ENCODE measurements at places on chromosomes 5 and 9. TPM values are rescaled to one million over a fixed set of nuclear protein-coding genes. Genes with fewer than 3 reads are reported as not detected.
A peak's percentile ranks its signal among the peaks of the same experiment; 100 is the strongest.

- DNase-seq: no peak
These were observed 710.2 kb upstream of the ACO1 start for GRCh38 chr9:31674264-31674663.

GRCh38 chr9:96031366-96031824 lies 155.9 kb downstream of the ERCC6L2 start:
- DNase-seq: peak; percentile 84

DNA sequence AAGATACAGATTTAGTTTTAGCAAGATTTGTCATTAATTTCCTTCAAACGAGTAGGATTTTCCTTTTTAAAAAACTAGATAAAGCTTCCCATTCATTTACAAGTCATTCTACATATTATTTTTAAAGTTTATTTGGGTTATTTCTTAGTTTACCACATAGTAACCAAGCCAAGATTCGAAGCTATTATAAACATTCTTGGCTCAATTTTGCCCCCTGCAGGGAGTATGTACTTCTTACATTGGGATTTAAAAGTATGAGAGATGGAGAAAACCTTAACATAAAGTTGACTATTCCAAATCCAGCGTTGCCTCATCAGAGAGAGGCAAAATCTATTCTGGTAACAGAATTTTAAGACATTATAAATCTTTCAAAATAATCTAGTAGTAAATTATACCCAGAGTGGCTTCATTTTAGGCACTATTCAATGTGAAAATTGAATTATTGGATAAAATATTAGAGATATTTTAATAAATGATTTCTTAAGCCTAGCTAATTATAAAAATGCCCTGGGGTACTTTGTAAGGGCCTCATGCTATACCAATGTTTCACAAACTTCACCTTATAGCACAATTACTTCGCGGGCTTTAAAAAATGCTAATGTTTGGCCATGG lies 39.1 kb downstream of the FBN2 start:
- DNase-seq: no peak

DNA sequence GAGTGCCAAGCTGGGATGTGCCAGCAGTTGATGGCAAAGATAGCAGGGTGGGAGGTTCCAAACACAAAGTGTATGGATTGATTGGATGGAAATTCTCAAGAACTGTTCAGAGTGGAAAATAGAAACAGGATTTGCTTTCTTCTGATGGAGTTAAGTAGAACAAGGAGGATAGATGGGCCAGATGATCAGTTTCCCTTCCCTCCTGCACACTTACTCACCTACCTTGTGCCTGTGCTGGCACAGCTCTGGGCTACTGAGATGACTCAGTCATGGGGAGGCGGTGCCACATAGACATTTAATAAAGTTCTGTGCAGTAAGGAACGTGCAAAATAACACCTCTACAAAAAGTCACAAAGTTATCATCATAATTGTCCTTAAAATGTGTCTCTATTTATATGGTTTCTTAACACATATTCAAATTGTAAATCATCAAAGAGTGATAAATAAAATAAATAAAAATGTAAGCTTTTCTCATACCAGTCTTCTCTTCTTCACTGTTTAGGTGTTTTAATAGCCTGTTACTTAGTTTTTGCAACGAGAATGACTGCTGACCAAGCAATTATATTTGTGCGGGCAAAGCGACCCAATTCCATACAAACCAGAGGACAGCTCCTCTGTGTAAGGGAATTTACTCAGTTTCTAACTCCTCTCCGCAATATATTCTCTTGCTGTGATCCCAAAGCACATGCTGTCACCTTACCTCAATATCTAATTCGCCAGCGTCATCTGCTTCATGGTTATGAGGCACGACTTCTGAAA lies 12.7 kb downstream of the PTPDC1 start:
- peak; percentile 49 for DNase-seq

DNA sequence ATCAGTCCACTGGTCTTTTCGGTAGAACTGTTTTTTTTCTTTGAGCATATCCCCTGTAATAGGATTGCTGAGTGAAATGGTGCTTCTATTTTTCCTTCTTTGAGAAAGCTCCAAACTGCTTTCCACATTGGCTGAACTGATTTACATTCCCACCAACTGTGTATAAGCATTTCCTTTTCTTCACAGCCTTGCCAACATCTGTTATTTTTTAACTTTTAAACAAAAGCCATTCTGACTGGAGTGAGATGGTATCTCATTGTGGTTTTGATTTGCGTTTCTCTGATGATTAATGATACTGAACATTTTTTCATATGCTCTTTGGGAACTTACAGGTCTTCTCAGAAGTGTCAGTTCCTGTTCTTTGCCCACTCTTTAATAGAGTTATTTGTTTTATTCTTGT lies 764.7 kb downstream of the MTRR start:
- no peak for DNase-seq

DNA sequence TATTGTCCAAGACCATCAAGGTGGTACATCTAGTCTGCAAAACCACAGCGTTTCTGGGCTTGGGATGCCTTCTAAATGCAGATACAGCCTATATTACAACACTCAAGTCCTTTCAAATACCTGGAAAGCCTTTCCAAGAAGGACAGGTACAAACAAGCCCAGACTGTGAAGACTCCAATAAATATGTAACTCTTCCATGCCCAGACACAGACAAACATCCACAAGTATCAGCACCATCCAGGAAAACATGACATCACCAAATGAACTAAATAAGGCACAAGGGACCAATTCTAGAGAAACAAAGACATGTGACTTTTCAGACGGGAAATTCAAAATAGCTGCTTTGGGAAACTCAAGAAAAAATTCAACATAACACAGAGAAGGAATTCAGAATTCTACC lies 152.7 kb upstream of the POC5 start:
- no peak for DNase-seq

DNA sequence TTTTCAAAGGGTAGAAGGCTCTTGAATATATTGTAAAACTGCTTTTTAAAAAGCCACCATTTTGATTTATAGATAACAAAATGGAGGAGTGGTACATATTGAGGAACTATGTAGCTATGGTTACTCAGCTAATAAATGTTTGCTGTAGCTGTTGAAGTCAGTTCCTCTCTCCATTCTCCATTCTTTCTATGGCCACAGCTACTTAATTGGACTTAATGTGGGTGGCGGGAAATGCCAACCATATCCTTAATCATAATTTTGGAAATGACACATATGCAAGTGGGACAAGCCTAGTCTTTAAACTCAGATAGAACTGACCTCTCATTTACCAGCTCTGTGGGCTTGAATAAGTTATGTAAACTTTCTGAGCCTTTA lies 10.6 kb downstream of the CDKN2A start:
- DNase-seq: no peak

THBS4 gene
- total RNA-seq: 0.10 TPM

GRCh38 chr5:142726188-142726731 lies 40.4 kb upstream of the FGF1 start:
- DNase-seq: no peak

GRCh38 chr9:91378695-91379127 lies 17.0 kb upstream of the AUH start:
- DNase-seq: no peak

- DNase-seq: no peak
These were observed 50.5 kb upstream of the BARHL1 start for GRCh38 chr9:132531710-132532570.

DNA sequence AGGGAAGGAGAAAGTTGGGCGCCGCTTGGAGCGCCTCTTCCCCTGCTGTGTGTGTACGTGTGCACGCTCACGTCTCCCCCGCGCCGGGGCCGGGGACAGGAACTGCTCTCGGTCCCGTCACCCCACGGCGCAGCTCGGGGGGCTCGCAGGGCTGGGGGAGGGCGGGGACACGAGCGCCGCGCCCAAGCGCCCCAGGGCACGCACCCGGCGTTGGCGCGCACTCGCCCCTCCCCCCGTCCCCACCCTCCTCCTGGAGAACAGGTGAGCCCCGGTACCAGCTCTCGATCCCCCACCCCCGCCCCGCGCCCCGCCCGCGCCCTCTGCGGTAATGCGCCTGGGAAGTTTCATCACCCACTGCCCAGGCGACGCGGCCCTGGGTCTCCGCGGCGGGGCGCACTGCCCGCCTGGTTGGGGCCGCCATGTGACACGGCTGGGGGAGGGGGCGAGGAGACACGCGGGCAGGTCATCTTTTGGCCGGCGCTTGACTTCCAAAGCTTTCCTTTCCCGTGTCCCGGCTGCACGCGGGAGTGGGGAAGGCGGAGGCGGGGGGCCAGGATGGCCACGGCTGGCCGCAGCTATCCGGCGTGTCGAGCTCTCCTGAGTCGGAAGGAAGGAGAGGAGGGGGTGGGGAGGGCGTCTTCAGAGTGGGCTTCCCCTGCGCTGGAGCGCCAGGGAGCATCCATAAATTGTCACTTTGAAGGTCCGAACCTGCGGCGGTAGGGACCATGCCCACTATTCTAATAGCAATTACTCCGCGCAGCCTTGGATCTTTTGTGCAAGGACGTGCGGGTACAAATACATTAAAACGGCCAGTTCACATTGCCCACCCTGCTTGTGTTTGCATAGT lies 1.5 kb upstream of the STC2 start:
- peak; percentile 61 for DNase-seq

- DNase-seq: no peak
These were observed 2.8 kb upstream of the TOR1A start for GRCh38 chr9:129826759-129827158.

- no peak for DNase-seq
These were observed 27.8 kb upstream of the ALDOB start for GRCh38 chr9:101463397-101463796.

DNA sequence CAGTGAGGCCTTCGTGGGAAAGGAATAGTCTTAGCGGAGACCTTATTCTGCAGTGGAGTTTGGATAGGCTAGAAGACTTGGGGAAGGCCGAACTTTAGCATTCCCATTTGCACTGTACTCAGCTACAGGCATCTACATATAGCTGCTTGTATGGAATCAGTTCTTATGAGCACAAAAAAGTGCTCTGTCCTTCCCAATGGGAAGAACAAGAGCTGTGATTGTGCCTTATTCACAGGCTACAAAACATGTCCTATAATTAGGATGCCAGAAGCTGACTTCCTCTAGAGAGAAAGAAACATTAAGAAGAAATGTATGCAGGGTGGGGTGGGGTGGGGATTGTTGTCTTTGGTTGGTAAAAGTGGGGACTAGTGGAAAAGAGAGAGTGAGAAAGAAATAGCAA lies 154.7 kb downstream of the ATP10B start:
- DNase-seq: no peak

- no peak for DNase-seq
These were observed 83.0 kb downstream of the ISL1 start for GRCh38 chr5:51466214-51466613.

- no peak for DNase-seq
These were observed 194.6 kb downstream of the MEF2C start for GRCh38 chr5:88688156-88688983.

TNFSF8 gene
- not detected for total RNA-seq

- DNase-seq: no peak
These were observed 30.3 kb downstream of the CEP72 start for GRCh38 chr5:642481-642880.

COL23A1 gene
- total RNA-seq: 89.5 TPM

- DNase-seq: no peak
These were observed 17.2 kb downstream of the HK3 start for GRCh38 chr5:176881816-176882566.

DNA sequence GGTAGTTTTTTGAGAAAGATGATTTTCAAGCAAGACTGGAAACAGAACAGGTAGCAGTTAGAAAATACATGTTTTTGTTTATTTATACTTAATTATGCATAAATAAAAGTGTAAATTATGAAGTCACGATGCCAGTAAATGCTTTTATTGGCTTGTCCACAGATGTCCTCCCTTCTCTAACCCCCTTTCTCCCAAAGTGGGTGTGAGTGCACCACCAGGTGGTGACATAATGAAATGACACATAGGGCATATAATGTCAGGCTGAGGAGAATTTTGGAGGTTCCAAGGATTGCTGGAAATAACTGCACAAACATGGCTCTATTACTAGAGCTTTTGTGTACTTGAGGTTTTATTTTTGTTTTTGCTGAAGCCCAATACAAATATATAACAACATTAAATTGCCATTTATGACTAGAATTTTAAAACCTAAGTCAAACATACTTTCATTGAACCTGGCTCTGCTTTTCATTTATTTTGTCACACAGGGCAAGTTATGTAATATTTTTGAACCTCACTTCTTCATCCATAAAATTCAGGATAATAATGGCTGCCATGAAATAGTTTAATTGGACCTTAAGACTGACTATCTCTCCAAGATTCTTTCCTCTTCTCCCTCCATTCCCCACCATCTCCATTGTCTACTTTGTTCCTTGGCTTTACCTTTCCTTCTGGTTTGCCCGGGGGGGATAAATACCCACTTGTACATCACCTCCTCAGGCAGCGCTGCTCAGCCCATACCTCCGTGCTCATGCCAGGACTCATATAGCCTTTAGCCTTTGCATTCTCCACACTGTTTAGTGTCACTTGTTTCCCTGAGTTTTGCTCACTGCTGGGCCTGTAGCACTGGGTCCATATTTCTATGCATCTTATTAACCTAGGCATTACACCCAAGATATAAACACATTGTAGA lies 168.8 kb downstream of the PDE4D start:
- peak; percentile 41 for DNase-seq

DNA sequence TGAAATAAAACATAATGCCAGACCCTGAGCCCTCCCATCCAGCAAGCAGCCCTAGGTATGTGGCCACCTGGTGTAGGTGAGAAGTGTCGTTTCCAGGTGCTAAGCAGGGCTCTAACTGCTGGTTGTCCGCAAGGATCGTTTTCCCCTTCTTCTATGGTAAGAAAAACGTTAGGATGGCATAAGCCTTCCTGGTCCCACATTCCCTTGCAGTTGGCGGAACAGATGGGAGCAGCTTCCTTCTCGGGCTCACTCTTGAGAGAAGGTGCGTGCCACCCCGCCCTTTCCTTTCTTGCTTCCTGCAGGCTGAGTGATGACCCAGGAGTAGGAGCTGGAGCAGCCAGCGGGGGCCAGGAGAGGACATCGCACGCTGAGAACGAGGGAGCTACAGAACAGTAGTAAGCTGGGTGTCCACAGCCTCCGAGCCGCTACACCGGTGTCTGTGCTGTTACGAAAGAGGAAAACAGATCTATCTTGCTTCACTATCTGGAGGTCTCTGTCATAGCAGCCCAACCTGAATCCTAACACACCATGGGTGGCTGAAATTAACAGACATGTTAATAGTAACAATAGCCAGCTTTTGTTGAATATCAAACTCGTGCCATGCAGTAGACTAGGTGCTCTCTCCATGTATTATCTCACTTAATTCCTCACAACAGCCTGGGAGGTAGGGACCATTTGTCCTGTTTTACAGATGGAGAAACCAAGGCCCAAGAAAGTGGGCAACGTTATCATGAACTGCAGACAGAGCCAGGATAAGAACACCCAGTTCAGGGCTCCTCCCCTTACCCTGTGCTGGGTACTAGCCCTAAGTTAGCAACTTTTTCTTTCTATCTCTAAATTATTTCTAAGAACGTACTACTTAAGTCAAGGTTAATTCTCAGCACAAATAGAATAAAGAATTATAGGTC lies 139.8 kb downstream of the COL23A1 start:
- DNase-seq: no peak

GRCh38 chr5:29649321-29649720 lies 1544.2 kb upstream of the CDH6 start:
- DNase-seq: no peak

- DNase-seq: no peak
These were observed 291.2 kb downstream of the ADAMTS6 start for GRCh38 chr5:65190328-65191053.

Data from MG63 (cell line).